ENCODE measurements at places on chromosomes 5 and 9.

DNA sequence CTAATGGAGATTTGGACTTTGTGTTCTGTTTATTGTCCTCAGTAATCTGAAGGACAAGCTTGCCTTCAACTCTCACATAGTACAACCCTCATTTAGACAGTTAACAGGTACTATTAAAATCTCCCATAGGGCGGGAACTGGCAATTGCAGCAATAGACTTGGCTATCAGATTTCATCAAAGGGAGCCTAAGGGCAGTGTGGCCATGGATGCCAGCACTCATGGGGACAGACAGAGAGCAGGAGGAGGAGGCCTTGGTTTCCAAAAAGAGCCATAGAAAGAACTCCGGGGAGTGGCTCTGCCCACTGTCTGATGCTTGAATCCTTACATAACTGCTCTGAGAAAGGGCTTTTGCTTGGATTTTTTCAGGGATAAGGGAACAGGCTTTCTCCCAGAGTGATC lies 6.8 kb downstream of the SLC36A1 start:
- DNase-seq: no peak

DNA sequence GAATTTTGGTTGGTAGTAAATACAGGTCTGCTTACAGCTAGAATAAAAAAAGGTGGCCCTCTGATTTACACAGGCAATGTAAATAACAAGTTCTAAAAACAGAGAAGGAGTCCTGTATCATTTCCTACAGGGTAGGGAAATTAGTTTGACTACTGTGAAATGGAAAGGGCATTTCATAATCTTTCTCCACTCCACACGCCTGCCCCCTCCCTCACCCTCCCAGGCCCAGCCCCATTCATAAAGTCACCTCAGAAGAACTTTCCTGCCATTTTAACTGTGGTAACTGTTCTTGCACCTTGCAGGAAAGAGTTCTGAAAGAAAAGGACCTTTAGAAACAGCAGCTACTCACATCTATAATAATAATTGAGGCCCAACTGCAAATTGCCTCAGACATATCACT lies 69.7 kb downstream of the MEF2C start:
- DNase-seq: no peak

- no peak for DNase-seq
These were observed 52.3 kb upstream of the MYOT start for GRCh38 chr5:137815202-137815990.

GRCh38 chr9:74277532-74277931 lies 219.6 kb upstream of the RORB start:
- DNase-seq: no peak

GRCh38 chr5:80103371-80103770 lies 68.2 kb downstream of the THBS4 start:
- no peak for DNase-seq

GRCh38 chr5:172690258-172691075 lies 49.4 kb downstream of the NEURL1B start:
- no peak for DNase-seq

- DNase-seq: no peak
These were observed 70.8 kb downstream of the PLAC8L1 start for GRCh38 chr5:146034605-146035004.

GRCh38 chr9:127523312-127523851 lies 72.1 kb downstream of the LRSAM1 start:
- no peak for DNase-seq

GRCh38 chr9:83290692-83291091 lies 227.8 kb upstream of the RASEF start:
- DNase-seq: no peak

GRCh38 chr5:146788898-146789297 lies 89.7 kb downstream of the PPP2R2B start:
- DNase-seq: no peak

DNA sequence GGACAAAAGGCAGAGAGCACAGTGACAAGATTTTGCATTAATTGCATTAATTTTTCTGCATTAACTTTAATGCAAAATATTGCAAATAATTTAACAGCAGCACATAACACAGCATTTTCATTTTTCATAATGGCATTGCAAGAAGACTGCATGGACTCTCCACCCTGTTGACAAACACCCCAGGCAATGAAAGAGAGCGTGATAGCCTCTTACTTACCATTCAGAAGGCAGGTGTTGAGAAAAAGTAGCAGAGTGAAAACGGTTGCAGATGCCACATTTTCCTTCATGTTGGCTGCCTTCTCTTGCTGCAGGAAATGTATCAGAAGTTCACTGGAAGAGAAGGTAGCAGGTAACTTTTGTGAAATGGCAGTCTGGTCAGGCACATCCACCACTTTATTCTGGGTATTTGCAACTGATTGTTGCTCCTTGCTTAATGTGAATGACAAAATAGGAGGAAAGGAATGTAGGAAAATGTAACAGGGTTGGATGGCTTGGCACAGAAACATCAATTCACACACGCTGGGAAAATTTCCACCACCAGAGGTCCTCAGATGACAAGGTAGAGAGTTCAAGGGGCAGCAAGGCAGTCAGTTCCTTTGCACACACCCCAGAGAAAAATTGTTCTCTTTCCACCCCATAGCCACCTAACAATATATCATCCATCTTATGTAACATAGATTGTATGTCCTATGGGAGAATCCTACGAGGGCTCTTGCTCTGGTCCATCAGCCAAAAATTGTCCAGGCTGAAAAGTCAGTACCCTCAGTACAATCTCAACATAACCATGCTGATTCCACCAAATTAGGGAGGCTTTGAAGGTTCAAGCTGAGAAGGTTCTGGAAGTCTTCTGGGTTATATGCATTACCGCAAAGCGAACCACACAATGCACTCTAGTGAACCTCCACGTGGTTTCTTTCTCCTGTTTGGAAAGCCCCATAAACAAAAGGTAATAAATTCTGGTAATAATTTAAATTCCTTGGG lies 41.9 kb upstream of the AGXT2 start:
- peak; percentile 31 for DNase-seq

DNA sequence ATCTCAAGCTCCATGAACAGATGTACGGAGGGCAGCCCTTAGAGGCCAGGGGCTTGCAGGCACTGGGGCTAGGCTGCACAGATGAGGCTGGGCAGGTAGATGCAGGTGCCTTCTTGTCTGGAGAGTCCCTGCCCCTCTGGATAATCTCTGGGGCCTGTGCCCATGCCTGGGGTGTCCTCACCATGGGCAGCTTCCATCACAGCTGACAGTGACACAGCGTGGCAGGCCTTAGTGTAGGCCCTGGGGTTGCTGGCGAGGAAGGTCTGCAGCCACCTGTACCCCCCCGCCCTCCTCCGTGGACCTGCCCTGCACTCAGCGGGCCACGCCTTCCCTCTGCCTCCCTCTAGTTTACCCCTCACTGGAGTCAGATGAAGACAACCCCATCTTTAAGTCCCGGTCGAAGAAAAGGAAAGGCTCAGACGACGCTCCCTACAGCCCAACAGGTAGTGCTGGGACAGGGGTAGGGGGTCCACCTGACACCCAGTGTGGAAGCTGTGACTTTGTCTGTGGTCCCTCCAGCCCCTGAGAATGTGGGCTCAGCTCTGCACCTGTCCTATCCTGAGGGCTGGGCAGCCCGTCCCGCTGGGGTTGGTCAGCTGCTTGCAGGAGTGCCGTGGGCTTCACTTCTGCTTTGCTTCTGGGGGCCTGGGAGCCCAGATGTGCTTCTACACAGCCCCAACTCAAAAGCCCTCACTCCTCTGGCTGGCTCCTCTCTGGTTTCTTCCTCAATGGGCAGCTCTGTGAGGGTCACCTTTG lies 98.4 kb downstream of the PHF2 start:
- no peak for DNase-seq

- DNase-seq: no peak
These were observed 90.2 kb upstream of the SH3GL2 start for GRCh38 chr9:17488662-17489061.

DNA sequence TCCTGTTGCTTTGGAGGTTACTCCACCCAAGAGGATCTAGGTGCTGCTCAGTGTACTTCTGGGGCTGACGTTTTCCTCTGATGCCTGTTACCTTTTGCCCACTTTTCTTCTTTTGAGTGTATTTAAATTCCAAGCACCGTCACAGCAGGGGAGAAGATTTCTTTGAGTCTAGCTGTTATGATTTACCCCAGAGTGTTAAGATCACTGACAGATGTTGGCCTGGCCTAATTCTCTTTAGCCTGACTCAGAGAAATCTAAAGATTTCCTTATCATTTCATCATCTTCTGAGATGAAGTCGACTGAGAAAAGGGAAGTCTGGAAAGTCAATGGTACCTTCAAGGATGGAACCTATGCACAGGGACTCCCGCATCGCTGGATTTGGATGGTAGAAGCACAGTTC lies 191.5 kb downstream of the FBXL7 start:
- DNase-seq: no peak

DNA sequence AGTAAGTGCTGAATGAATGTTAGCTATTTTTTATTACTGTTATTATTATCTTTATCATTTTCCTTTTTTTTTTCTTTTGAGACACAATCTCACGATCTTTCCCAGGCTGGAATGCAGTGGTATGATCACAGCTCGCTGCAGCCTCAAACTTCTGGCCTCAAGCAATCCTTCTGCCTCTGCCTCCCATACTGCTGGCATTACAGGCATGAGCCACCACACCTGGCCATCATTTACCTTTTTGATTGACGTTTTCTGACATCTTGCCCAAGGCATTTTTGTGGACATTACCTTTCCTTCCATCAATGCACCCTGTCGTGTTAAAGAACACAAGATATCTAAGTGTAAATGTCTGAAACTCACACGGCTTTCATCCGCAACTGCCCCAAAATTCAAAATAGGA lies 138.2 kb downstream of the GAS1 start:
- DNase-seq: no peak

DNA sequence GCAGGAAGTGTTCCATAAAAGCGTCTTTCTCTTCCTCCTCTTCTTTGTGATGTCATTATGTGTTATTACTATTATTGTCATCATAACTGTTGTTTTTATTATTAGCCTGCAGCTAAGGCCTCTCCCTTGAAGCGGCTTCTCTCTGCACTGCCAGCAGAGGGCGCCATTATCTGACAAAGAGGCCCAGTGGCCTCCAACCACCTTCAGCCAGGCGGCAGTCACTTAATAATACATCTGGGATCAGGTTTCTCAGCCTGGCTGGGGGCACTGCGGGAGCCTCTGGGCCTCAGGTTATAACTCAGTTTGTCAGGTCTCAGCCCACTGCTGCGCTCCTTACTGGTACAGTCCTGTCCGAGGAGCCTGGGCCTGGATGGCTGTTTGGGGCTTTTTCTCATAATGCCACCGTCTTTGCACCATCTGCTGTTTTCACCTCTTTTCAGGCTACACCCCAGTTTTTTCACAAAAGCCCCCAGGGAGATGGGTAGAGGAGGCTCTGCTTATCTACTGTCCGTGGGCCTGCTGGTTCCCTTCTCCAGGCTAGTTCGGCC lies 281.9 kb downstream of the NSG2 start:
- no peak for DNase-seq

GRCh38 chr5:93675460-93676450 lies 65.6 kb downstream of the POU5F2 start:
- no peak for DNase-seq

DNA sequence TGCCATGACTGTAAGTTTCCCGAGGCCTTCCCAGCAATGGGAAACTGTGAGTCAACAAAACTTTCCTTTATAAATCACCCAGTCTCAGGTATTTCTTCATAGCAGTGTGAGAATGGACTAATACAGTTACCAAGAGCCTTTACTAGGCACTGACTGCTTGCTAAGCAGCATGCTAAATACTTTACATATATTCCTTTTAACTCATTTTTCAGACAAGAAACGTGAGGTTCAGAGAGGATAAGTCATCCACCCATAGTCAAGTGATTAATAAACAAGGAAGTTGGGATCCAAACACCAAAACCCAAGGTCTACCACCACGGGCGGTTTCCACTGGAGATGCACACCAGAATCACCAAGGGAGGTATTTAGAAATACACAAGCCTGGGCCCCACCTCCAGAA lies 50.8 kb downstream of the GABBR2 start:
- no peak for DNase-seq

- DNase-seq: no peak
These were observed 2.4 kb upstream of the MOB3B start for GRCh38 chr9:27532046-27532445.

DNA sequence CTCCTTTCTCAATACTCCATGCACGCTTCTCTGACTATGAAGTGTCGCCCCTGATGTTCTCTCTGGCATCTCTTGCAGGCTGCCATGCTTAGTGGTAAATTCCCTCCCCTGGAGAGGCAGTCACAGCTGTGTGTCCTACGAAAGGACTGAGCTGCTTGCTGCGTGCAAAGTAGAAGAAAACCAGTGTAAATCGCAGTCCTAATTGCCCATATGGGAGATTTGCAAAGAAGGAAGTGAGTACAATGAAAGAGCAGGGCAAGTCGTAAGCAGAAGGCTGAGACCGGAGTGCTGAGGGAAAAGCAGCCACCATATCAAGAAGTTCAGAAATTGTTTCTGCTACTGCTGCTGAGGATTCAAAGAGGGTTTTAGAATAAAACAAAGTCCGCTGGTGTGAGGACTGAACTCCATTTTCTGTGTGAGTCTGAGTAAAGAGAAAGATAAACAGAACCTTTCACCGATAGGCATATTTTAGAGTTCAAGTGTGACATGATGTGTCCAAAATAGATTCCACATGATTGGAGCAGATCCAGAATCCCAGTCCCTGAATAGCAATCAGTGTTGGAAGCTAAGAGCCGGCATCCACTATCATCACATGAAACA lies 507.8 kb upstream of the MPDZ start:
- DNase-seq: no peak

DNA sequence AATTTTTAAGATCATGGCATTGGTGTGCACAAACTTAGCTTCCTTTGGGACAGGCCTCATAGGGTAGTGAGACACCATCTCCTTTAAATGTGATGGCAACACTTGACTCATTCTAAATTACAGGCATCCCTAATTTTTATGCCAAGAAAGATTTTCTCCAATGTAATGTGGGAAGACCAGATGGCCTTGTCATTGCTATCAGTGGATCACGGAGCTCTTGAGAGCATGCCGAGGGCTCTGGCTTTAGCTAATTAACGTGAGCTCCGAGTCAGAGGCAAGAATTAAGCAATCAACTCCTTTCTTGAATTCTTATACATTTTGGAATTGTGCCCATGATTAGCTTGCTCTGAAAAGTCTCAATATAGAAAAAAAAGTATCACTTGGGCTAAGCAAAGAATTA lies 215.8 kb downstream of the LRRC70 start:
- no peak for DNase-seq

DNA sequence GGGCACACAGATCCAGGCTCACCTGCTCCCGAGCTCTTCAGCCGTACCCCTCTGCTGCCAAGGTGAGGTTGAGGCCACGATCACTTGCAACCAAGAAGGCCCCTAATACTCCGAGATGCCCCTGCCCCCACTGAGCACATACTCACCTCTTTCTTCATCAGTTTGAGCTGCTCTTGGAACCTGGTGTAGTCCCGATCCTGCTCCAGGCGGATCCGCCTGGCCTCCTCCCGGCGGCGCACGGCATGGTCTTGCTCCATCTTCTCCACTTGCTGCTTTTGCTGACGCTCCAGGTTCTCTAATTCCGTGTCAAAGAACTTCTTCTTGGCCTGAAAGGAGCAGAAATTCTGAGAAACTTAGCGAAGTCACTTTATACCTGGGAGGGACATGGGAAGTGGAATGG lies 75.7 kb upstream of the FBXW11 start:
- no peak for DNase-seq

Data from stimulated activated CD4-positive, alpha-beta T cell treated with anti-CD3 and anti-CD28 coated beads, TNF-alpha, amount 100 ng/mL, for 1 hour (primary cell).